Activated CD4-positive, alpha-beta T cell treated with anti-CD3 and anti-CD28 coated beads for 1 hour (primary cell): ENCODE measurements at places on chromosomes 12 and 14.

DNA sequence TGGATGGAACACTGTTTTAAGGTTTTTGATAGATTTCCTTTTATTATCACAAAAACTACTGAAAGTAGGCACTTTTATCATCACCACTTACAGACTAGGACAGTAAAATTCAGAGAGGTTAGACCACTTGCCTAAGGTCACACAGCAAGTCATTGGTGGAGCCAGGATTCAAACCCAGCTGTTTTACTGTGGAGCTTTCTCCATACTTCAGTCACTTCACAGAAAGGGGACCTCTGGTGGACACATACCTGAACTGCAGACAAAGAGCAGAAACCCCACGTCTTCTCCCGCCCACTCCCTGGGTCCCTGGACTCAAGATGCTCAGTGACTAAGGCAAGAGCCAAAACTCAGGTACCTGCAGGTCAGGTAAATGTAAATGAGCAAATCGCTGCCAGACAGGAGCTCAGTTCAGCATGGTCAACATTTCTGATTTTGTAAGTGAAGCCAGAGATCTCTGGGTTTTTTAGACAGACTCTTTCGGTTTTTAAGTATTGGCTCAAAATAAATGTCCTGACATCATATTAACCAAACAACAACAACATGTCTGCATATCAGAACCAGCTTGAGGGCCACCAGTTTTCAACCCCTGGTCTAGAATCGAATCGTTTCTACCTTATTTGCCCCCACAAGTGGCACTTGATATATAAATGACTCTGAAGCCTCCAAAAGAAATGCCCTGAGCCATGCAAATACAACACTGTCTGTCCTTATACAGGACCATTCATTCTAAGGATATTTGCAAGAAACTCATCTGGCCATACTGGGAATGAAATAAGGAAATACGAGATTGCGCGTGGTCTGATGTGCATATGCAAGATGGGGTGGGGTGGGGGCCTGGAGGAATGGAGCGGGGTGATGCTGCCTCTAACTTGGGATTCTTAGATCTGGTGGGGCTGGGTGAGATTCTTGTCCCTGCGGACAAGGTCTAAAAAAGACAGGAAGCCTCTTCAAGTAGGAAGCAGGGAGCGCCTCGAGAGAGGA, 110.9 kb downstream of the KSR2 start:
- DNase-seq, result peak; percentile 16

- no peak for DNase-seq
Measured at GRCh38 chr12:88472248-88472647, 108.0 kb downstream of the KITLG start.

DNA sequence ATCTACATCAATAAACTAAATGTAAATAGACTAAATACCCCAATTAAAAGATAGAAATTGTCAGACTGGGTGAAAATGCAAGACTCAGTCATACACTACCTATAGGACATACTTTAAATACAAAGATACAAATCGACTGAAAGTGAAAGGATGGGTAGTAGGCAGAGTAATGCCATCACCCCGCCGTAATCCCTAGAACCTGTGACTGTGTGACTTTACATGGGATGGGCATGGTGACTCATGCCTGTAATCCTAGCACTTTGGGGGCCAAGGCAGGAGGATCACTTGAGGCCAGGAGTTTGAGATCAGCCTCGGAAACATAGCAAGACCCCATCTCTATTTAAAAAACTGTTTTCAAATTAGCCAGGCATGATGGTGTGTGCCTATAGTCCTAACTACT, 2.6 kb upstream of the EVL start:
- no peak for DNase-seq

DNA sequence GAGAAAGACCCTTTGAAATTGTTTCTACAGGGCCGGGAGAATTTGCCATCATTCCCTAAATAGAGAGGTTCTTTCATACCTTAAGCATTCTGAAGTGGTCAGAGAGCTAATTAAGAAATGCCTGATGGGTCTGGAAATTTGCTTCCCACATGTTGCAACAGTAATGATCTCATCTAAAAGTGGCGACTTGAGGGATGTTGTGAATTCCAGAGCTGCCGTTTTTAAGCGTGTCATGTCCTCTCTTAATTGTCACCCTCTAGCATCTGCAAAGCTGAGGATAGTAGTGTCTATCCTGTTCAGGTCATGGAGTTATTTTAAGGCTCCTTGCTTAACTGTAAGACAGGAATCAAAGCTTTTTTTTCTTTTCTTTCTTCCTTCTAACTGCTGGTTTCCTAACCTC, 60.4 kb downstream of the FOS start:
- no peak for DNase-seq

DNA sequence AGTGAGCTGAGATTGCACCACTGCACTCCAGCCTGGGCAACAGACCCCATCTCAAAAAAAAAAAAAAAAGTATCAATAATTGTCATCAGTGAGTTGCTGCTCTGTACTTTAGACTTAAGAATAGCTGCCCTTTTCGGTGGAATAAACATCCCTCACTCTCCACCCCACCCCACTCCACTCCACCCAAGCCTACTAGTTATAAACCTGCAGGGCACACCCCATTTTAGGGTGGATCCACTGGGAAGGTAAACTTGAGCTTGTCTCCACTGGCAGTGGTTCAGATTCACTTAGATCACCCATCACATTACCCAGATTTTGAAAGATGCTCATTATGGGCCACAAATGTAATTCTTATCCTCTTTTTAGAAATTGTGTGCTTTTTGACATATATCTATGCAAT, 106.4 kb downstream of the GPR135 start:
- DNase-seq, result no peak

GRCh38 chr12:20374795-20375194, 6.5 kb downstream of the PDE3A start:
- DNase-seq, result no peak

DNA sequence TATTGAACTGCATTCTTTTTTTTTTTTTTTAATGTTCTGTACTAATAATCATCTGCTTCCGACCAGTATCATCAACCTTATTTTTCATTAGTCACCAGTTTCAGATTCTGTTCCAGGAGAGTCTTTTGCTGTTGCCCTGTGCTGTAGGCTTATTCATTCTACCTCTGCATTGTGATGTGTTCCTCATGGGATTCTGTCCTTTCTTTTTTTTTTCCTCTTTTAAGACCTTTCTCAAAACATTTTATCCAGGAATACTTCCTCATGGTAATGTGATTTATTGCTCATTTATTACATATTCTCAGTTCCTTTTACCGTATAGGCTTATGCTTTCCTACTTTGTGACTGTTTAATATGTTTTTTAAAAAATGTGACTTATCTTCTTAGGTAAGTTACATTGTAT, 4.8 kb downstream of the NDUFA9 start:
- no peak for DNase-seq

GRCh38 chr12:5963515-5963914, 18.5 kb upstream of the ANO2 start:
- no peak for DNase-seq

DNA sequence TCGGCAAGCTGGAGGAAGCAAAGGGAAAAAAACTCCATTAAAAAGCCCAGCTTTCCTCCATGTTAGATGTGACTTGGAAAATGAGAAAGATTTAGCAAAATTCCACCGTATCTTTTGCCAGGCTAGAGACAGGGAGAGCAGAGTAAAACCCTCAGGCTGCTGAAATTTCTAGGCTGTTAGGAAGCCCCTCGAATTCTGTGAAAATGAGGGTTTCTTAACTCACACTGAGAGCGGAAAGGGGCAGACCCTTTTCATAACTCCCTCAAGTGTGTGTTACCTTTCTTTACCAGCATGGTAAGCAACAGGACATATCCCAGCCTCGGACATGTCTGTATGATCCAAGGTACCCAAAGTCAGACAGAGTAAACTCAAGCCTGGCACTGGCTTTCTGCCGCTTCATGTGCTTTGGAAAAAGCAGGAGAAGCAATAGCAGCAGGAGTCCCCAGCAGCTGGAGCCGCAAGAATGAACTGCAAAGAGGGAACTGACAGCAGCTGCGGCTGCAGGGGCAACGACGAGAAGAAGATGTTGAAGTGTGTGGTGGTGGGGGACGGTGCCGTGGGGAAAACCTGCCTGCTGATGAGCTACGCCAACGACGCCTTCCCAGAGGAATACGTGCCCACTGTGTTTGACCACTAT, at the start of gene RHOJ:
TSS of gene RHOJ (plus strand) at position 37 of the 637 bp plus-strand sequence. CDS start at position 464, 427 bp downstream.
- no peak for DNase-seq

- no peak for DNase-seq
Measured at GRCh38 chr14:94850309-94851211, 80.6 kb upstream of the GSC start.

- no peak for DNase-seq
Measured at GRCh38 chr14:92924247-92924646, 1.3 kb downstream of the CHGA start.

DNA sequence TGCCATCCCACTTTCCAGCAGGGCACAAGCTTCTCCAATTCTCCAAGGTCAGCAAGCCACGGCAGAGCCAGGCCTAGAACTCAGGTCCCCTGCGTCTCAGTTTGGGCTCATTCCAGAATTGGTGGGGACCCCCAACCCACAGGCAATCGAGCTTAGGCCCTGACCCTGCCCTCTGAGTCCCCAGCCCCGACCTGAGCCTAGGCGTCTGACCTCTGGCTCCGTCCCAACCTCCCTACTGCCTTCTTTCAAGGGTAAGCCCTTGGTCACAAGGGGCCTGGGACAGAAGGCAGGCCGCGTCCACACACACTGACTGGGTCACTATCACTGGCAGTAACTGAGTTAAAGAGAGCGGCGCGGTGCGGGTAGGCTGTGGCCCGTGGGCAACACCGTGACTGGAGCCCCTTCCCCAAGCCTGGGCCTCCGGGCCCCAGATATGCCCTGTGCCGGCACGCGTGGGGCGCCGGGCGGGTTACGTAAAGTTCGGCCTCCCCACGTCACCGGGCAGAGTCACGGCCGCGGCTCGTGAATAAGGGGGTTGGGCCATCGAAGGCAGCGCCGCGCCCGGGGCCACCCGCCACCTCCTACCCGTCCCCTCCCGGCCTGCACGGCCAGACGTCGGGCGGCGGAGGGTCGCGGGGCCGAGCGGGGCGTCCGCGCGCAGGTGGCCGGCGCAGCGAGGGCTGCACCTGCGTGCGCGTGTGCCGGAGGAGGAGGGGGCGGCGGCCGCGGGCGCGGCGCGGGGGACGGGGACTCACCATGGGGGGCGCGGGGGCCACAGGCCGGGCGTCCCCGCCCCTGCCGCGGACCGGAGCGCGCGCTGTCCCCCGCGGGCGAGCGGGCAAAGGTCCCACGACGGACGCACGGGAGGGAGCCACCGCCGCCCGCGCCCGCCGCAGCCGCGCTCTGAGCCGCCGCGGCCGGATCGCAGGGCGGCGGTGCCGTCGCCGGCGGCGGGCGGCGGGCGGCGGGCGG, 516 bp downstream of the ANKRD9 start:
- DNase-seq, result peak; percentile 30

GRCh38 chr14:33376510-33376909, 437.8 kb downstream of the NPAS3 start:
- no peak for DNase-seq

GRCh38 chr14:82872494-82872893, 1338.8 kb upstream of the SEL1L start:
- no peak for DNase-seq

DNA sequence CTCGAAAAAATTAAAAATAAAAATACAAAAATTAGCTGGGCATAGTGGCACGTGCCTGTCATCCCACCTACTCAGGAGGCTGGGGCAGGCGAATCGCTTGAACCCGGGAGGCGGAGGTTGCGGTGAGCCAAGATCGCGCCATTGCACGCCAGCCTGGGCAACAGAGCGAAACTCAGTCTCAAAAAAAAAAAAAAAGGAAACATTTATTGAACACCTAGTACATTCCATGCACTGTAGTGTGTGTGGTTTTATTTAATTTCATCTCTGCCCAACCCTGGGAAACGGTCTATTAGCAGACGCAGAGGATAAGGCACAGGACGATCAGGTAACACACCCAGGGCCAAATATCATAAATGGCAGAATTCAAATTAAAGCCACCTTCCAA, 35.8 kb upstream of the SINHCAF start:
- DNase-seq, result no peak

DNA sequence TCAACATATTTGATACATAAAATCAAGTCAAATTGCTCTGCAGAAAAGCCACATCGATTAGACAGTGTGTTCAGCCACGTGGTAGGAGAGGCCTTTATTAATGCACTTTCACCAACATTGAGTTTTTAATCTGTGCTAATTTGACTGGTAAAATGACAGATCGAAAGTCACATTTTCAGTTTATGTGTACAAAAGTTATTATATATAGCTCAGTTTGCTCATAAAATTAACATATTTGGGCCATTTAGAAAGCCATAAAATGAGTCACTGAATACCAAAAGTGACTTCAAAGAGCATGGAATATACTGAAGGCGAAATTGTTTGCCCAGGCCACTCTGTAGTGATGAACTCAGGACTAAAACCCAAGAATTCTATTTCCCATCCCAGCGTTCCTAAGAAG, 26.0 kb downstream of the C12orf42 start:
- DNase-seq, result no peak

DNA sequence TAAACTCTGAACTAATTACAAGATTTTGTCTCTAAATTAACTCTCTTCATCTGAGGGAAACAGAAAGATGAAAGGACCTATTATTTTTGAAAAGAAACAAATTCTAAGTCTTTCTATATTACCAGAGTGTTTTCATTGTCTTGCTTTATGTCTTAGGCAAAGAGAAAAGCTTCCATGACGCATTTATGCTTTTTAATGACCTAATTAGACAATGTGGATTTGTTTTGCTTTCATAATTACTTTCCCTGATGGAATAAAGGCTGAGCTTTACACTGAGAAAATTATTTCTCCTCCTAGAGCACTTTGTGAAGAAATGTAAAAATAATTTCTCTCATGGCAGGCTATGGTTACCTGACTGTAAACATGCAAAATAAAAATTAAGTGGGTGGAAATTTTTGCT, 138.0 kb upstream of the SLCO1C1 start:
- no peak for DNase-seq

- no peak for DNase-seq
Measured at GRCh38 chr12:74490390-74491064, 47.1 kb upstream of the ATXN7L3B start.

DNA sequence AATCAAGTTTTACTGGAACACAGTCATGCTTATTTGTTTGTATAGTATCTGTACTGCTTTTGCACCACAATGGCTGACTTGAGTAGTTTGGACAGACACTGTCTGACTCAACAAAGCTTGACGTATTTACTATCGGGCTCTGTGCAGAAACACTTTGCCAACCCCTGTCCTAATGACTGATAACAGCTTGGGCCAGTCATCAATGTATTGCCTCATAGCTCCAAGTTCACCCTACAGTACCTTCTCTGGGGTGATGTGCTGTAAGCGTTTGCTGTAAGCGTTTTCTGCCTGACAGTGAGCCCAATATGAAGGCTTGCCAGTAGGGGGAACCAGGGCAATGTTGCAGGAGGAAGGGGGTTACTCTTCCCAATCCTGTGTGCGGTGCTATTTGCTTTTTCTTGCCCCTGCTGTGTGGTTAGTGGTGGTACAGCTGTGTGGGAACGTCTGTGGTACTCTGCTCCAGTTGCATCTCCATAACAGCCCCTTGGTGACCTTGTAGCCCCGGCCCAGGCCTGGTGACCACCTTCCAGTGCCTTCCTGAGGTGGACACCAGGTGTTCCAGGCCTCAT, 5.4 kb upstream of the CCDC177 start:
- DNase-seq, result no peak

DNA sequence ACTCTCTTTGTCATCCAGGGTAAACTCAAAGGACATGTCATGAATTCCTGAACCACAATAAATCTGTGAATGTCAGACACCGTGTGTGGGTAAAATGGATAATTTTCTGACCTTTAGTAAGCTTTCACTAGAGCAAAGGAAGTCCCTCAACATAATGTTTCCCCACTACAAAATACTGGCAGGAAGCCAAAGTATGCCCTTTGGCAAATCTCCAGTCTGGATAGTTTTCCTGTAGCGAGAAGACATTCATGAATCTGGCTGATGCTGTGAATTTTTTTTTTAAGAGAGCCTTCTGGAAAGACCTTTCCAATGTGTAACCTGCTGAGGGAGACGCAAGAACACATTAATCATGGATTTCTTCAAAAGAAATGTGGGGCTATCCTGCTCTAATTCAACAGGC, 389.6 kb upstream of the DDHD1 start:
- DNase-seq, result no peak
